GM13976 (cell line): ENCODE measurements at places on chromosomes 3 and 15.

DNA sequence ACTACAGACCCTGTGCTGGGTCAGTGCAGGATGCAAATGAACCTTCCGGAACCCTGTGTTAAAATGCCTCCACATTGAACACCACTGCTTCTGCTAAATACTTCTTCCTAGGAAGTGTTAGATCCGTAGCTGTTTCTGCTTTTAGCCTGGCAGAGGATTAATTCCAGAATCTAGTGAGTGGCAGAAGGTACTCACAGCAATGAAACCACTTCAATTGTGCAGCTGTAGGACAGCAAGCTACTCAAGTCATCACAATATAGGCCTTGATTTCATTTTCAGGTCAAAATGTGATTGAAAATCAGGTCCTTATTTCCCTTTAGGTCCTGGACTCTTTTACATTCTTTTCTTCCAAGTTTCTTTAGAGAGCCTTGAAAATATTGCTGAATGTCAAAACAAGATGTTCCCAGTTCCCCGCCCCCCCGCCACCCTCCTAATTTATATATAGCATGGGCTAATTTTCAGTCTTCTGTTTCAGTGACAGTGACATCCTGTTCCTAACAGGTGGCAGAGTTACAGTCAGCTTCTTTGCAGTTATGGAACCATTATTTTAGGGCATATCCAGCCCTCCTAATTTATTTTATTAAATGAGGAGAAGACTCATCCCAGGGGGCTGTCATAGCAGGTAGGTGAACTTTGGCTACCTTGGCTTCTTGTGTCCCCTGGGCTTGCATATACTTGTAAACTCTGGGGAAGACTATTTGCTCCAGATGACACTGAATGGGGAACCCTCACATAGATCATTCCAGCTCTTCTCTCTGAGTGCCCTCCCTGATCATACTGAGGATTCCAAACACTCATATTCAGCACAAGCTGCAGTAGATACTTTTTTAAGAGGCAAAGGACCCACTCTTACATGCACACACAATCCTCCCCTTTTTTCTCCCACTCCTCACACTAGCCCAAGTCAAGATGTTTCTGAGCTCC is 28.0 kb upstream of the ARNT2 start:
- DNase-seq = no peak

DNA sequence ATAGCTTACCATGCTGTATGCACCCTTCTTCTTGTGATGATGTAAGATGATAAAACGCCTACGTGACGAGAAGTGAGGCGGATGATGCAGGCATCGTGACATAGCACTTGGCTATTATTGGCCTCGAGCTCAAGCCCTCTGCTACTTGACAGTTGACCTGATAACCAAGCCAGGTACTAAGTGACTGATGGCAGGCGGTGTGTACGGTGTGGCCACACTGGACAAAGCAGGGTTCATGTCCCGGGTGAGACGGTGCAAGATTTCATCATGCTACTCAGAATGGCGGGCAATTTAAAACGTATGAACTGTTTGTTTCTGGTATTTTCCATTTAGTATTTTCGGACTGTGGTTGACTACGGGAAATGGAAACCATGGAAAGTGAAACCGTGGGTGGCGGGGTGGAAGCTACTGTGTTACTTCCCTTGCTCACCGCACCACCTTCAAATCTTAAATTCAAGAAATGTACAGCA is 57.7 kb downstream of the SLC12A8 start:
- no peak for DNase-seq

GRCh38 chr3:170772175-170772574 is 97.8 kb downstream of the RPL22L1 start:
- DNase-seq = no peak

DNA sequence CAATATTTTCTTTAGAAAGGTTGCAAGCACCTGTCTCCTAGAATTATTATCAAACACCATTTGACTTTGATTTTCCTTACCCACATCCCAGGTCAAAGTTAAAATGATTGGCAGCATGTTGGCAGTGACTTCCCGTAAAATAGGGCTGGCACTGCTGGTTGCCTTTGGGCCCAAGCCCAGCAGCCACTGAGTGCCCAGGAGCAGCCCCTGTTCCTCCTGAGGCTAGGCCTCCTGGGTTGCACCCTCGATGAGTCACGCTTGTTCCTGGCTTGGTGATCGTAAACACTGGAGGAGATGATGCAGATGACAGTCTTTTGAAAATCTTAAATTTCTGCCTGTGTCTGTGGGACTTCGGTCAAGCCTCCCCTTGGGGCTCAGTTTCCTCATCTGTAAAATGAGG is 290.0 kb downstream of the TLE3 start:
- no peak for DNase-seq

DNA sequence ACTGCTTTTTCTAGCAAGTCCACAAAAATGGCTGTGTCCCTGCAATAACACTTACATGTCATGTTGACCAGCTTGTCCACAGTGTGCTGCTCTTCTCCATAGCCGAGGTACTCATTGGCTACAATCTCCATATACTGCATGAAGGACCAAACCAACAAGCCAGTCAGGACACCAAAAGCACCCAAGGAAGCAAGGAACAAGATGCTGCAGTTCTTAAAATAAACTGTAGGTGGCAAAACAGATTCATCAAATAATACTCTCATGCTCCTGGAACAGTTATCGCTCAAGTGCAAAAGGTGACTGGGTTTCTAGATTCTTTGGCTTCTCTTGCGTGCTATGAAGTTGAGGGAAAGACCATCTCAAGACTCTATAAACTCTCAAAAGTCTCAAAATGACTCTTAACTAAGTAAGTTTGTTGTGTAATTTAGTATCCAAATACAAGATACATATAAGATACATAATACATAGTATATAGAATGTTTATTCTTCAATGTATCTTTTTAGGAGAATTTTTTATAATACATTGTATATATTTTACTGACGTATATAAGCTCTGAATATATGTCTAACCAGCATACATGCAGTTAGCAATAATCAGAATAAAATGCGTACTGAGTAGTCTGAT is 57.0 kb downstream of the NEK10 start:
- DNase-seq = peak; percentile 54

DNA sequence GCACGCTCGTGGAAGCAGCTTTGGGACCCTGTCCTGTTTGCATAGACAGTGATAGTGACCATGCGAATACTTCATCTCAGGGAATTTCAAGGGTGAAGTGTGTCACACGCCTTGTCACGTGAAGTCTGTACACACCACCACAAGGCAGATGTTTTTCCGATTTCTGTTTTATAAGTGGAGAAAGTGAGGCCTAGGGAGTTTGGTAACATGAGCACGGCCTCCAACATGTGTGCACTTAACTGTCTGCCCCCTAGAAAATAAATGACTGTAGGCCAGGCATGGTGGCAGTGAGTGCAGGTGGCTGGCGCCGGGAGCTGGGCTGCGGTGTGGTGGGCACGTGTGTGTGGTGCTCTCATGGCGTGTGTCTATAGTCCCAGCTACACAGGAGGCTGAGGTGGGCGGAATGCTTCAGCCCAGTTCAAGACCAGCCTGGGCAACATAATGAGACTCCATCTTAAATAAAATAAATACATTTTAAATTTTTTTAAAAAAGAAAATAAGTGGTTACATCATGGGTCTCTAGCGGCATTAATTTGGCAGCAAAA is 42.0 kb downstream of the WHAMM start:
- DNase-seq = no peak

GRCh38 chr3:33187368-33187634 is 31.3 kb downstream of the SUSD5 start:
- no peak for DNase-seq
